ENCODE measurements at places on chromosomes 7 and 10.
A peak's percentile ranks its signal among the peaks of the same experiment; 100 is the strongest.

GRCh38 chr7:16711730-16712129 lies 41.8 kb upstream of the TSPAN13 start:
- DNase-seq, result no peak

- DNase-seq, result peak; percentile 54
These were observed 139.0 kb upstream of the MKLN1 start for GRCh38 chr7:131188367-131189339.

DNA sequence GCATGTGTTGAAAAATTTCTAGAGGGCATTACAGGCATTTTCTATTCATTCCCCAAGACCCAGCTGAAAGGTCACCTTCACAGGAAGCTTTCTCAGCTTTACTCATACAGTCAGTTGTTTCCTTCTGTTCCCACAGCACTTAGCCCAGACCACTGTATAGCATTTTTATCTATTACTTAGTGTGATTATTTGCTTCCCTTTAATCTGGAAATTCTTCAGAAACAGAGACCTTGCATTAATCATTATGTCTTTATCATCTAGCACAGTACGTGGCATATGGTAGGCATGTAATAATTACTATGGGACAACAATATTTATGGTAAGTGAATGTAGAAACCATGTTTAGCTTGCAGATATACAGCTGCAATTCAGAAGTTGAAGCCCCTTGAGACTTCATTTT lies 38.2 kb upstream of the CDK6 start:
- DNase-seq, result no peak

DNA sequence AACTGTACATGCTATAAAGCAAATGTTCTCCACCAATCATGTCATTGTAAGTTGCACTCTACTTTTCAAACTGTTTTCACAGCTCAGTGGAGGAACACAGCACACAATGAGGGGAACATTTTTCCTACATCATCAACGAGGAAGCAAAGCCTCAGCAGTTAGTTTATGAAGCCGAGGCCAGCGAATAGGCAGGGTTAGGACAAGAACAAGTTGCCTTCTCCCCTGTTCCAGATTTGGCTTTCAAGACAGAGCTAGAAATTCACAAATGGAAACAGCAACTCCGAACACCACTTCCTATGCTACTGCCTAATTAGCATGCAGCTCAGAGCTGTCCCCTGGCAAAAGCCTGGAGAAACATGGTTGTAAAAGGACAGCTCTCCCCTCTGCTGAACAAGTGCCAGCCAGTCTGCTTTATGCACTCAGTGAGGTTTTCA lies 19.8 kb downstream of the ITGB8 start:
- DNase-seq, result no peak

GRCh38 chr7:149791411-149792219 lies 18.2 kb upstream of the ZNF467 start:
- no peak for DNase-seq

GRCh38 chr10:63929831-63930467 lies 408.7 kb downstream of the REEP3 start:
- DNase-seq, result no peak

DNA sequence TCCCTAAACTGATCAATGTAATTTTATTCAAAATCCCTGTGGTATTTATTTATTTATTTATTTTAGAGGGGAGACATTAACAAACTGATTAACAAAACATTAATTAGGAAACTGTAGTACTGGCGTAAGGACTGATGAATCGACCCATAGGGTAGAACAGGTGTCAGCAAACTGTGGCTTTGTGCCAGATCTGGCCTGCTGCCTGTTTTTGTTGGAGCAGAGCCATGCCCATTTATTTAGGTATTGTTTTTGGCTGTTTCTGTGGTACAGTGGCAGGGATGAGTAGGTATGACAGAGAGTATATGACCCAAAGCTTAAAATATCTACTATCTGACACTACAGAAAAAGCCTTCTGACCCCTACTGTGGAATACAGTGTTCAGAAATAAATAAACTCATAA lies 332.5 kb upstream of the ETV1 start:
- no peak for DNase-seq

DNA sequence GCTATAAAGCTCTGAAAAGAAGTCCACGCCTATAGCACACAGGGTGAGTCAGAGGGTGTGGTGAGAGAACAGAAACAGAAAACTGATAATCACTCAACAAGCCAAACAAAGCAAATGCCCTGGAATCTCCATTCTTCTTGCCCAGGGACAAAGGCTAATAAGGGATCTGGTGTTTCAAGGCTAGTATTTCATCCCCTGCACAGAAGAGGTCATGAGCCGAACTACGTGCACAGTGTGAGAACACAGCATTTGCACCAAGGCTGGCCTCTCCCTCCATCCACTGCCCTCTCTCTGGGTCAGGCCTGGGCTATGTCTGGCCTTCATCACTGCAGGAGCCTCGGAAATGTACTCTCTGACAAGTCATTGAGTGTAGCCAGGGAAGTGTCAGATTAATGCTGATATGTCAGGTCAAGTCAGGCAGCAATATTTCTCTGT lies 42.7 kb downstream of the PRR15 start:
- DNase-seq, result no peak

DNA sequence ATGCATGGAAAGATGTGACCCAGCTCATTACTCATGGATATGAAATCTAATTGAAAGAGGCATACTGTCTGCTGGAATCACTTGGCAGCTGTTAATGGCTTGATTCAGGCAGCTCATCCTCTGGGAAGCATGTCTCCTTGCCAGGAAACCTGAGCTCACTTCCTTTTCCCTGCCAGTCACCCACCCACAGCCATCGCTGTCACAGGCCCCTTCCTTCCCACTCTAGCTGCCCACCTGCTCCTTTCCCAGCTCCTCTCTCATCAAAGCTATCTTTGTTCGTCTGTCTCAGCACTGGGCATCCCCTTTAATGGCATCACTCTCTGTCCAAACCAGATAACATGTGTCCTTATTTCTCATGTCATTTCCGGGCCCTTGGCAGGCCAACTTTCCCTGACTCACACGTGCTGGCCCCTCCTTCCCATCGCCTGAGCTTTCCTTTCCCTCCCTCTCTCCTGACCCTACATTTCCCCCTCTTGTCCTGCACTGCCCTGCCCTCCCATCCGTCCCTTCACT lies 721.9 kb downstream of the TNS3 start:
- no peak for DNase-seq

DNA sequence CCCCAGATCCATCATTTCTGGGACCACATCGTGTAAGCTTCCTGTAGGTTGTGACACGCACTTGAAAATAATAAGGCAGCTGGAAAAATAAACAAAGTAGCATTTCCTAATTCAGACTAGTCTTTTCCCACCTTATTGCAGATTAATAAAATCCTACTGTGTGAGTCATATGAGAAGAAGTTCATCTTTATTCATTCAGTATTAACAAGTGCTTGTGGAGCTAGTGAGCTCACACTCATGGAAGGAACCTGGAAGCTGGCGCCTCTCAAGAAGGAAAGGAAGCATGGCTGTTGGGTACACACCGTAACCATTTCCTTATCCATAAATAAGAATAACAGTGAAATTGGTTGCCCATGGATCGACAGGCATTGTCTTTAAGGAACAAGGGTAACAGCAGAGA lies 152.6 kb upstream of the PFKP start:
- no peak for DNase-seq

- DNase-seq, result no peak
These were observed 166.3 kb downstream of the PTPRN2 start for GRCh38 chr7:158421361-158421760.

DNA sequence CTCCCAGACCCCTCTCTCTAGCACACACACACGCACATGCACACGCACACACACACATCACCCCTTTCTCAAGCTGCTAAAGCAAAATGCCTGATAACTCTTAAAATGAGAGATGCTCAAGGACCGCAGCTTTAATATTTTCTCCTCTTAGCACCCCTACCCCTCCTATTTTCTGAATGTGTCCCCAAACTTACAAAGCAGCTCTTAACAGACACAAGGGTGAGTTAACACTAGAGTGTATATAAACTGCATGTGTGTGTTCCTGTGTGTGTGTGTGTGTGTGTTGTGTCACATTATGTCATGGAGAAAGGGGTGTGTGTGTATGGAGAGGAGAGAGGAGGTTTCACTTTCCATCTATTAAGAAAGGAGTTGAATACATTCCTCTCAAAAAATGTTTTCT lies 1.3 kb downstream of the PTN start:
- no peak for DNase-seq

- DNase-seq, result no peak
These were observed 243.6 kb upstream of the RHOBTB1 start for GRCh38 chr10:61187601-61188000.

DNA sequence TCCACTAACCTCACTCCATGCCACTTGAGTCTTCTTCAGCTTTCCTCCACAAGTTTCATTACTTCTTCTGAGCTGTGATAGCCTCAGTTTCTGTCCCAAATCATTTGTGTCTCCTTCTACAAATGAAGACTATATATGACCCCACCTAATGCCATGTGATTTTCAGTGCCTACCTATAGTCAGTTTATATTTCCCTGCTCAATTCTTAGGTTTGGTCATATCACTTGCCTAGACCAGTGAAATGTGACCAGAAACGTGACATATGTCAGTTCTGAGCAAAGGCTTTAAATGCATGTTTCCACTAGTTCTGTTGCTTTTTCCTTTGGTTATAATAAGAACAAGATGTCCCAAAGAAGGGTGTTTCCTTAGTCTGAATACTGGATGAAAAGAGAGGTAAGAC lies 24.6 kb upstream of the REEP3 start:
- DNase-seq, result no peak

GRCh38 chr10:35639021-35639727 lies 2.9 kb downstream of the FZD8 start:
- DNase-seq, result no peak

DNA sequence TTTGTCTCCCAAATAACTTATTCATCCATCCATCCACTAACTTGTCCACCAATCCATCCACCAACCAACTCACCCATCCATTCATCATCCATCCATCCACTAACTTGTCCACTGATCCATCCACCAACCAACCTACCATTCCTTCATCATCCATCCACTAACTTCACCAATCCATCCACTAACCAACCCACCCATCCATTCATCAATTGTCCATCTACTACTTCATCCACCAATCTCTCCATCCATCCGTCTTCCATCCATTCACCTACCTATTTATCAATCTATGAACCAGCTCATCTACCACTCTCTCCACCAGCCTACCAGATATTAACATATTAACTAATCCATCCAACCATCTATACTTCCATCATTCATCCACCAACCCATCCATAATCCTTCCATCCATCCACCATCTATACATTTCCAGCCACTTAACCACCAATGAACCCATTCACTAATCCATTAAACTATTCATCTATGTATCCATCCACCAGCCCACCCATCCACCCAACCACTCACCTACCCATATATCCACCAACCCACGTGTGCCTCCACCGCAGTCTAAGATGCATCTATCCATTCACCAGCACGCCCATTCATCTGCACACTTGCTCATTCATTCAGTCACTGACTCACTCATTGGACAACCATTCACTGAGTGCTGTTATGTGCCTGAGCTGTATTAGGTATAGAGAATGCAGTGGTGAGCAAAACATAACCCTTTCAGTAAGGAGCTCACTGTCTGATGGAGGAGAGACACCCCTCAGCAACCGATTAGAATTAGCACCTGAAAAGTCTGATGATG lies 19.8 kb upstream of the TBL2 start:
- DNase-seq, result no peak

- DNase-seq, result peak; percentile 78
These were observed 73.3 kb downstream of the PRPF18 start for GRCh38 chr10:13659887-13660550.

- no peak for DNase-seq
These were observed 3.2 kb downstream of the FIS1 start for GRCh38 chr7:101241443-101242349.

GRCh38 chr7:147308539-147308938 lies 1191.9 kb downstream of the CNTNAP2 start:
- DNase-seq, result no peak

DNA sequence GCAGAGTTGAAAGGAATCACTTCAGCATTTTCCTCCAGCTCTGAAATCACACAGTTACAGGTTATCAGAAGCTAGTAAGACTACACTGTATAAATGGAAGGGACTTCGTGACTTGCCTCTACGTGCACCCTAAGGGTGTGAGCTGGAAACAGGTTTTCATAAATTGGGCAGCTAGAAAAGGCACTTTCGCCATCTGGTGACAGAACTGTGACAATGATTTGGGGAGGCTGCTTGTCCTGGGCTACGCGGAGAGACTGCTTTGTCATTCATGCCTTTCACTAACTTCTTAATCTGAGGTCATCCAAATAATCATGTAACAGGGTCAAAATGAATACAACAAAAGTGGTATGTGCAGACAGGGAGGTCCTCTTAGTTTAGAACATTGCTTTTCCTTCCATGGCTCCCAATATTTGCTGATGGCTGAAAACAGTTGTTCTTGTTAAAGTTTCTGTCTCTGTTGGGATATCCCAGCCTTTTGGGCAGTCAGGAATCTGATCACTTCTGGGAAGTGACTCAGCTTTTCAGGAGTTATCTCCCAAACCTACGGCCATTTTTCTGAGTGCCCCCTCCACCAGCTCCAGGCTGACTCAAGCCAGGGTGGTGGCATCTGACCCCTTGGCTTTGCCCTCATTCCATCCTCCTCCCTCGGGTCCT lies 17.8 kb downstream of the VWC2 start:
- no peak for DNase-seq
